ENCODE measurements at places on chromosomes 13 and 19. TPM values are rescaled to one million over a fixed set of nuclear protein-coding genes. Genes with fewer than 3 reads are reported as not detected.

DNA sequence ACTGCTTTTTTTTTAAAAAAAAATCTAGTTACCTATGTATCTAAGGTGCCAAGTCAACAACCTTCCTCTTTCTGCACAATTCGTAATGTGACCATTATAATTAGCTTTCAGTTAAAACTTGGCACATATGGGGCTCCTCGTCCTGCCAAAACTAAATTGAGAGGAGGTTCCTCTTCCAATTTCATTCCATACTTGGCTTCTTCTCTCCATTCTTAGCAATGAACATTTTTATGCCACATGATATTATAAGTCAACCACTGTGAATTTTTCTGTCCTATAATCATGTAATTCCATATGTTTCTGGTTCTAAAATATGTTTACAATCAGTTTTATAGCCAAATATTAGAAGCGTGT lies 177.0 kb downstream of the DCLK1 start:
- H3K4me1 ChIP-seq, result peaks cover 39% of the 10 kb centered on the region
- no peak for DNase-seq
- H3K4me3 ChIP-seq, result no peak overlapping the region

The DKKL1 gene
- total RNA-seq, result not detected

GRCh38 chr13:26541678-26542568 lies 15.6 kb upstream of the WASF3 start:
- no peak overlapping the region for H3K4me3 ChIP-seq
- H3K27ac ChIP-seq, result no peak overlapping the region
- no peak for DNase-seq
- H3K4me1 ChIP-seq, result no peaks in the 10 kb centered on the region

DNA sequence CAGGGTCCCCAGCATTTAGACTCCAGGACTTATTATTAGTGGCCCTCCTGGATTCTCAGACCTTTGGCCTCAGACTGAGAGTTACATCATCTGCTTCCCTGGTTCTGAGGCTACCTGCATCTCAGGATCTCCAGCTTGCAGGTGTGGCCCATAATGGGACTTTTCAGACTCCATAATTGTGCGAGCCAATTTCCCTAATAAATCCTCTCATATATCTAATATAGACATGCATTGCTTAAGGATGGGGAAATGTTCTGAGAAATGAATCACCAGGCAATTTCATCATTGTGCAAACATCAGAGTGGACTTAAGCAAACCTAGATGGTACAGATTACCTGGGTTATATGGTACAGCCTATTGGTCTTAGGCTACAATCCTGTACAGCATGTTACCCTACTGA lies 116.5 kb upstream of the FBXL3 start:
- H3K4me3 ChIP-seq, result no peak overlapping the region
- no peaks in the 10 kb centered on the region for H3K4me1 ChIP-seq
- H3K36me3 ChIP-seq, result peaks cover 82% of the 10 kb centered on the region
- DNase-seq, result no peak
- H3K27me3 ChIP-seq, result no peaks in the 10 kb centered on the region
- H3K27ac ChIP-seq, result no peak overlapping the region

- no peaks in the 10 kb centered on the region for H3K36me3 ChIP-seq
- no peak for DNase-seq
- no peaks in the 10 kb centered on the region for H3K27me3 ChIP-seq
- no peak overlapping the region for H3K27ac ChIP-seq
Measured at GRCh38 chr13:76687467-76687866, 198.7 kb downstream of the KCTD12 start.

DNA sequence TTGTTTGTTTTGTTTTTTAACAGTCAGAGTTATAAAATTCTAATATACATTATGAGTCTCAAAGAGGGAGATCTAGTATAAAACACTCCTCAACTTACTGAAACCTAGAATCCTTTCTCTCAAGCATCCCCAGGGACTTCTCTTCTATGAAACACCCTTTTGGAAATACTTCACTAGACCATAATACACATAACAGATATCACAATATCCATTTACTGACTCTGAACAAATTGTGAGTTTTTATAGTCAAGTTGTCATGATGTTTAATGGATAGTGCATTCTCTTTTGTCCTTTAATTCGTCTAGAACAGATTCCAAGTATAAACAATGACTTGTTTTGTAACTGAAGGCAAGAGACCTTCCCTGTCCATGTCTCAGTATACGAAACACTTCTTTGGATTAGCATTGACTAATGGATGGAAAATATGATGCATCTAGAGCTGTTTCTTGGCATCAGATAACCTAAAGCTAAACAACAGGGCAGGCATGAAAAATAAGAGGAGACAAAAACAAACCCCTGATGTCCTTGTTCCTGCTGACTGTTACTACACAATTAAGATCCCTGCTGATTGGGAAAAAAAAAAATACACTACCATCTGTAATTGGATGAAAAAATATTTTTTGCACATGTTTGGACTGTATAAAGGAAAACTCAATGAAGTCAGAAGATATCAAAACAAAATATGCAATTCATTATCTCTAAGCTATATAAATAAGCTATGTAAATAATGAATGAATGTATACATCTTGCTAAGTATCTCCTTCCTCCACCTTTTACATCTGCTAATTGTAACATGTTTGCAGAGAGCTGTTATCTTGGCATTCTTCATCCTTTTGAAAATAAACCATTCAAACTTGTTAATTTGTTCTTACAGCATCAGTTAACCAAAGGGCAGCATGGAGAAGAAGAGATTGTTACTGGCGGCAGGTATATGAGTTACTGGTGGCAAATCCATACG lies 214.2 kb downstream of the LACC1 start:
- H3K27ac ChIP-seq, result no peak overlapping the region
- no peak overlapping the region for H3K4me3 ChIP-seq

GRCh38 chr13:46480131-46480530 lies 72.8 kb upstream of the LRCH1 start:
- no peaks in the 10 kb centered on the region for H3K36me3 ChIP-seq
- no peak overlapping the region for H3K4me3 ChIP-seq
- no peaks in the 10 kb centered on the region for H3K4me1 ChIP-seq
- DNase-seq, result no peak
- no peak overlapping the region for H3K27ac ChIP-seq

DNA sequence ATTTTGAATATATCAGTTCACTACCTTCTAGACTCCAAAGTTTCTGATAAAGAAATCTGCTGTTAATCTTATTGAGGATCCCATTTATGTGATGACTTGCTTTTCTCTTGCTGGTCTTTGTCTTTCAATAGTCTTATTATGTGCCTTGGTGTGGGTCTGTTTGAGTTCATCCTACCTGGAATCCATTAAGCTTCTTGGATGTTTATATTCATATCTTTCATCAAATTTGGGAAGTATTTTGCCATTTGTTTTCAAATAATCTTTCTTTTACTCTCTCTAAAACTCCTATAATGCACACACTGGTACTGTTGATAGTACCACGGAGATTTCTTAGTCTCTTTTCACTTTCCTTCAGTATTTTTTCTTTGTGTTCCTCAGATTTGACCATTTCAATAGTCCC lies 24.2 kb upstream of the COG6 start:
- no peak overlapping the region for H3K27ac ChIP-seq
- no peaks in the 10 kb centered on the region for H3K27me3 ChIP-seq
- no peaks in the 10 kb centered on the region for H3K4me1 ChIP-seq
- no peaks in the 10 kb centered on the region for H3K36me3 ChIP-seq
- no peak for DNase-seq

- peaks cover 38% of the 10 kb centered on the region for H3K27me3 ChIP-seq
- H3K4me3 ChIP-seq, result no peak overlapping the region
- H3K36me3 ChIP-seq, result no peaks in the 10 kb centered on the region
- no peak for DNase-seq
- no peak overlapping the region for H3K27ac ChIP-seq
- peaks cover 20% of the 10 kb centered on the region for H3K4me1 ChIP-seq
Measured at GRCh38 chr19:48501494-48502349, 9.9 kb downstream of the LMTK3 start.

- DNase-seq, result peak; percentile 80
- peaks cover 71% of the 10 kb centered on the region for H3K4me1 ChIP-seq
- H3K4me3 ChIP-seq, result no peak overlapping the region
- H3K27ac ChIP-seq, result peak overlapping the region; percentile 100
- peaks cover 17% of the 10 kb centered on the region for H3K36me3 ChIP-seq
Measured at GRCh38 chr19:1259206-1259875, 9.8 kb upstream of the CIRBP start.

- H3K4me1 ChIP-seq, result no peaks in the 10 kb centered on the region
- no peak overlapping the region for H3K27ac ChIP-seq
- no peak overlapping the region for H3K4me3 ChIP-seq
- no peak for DNase-seq
Measured at GRCh38 chr13:28093881-28094280, 6.5 kb downstream of the FLT3 start.

The CTXN1 gene
- 32.3 TPM for total RNA-seq

DNA sequence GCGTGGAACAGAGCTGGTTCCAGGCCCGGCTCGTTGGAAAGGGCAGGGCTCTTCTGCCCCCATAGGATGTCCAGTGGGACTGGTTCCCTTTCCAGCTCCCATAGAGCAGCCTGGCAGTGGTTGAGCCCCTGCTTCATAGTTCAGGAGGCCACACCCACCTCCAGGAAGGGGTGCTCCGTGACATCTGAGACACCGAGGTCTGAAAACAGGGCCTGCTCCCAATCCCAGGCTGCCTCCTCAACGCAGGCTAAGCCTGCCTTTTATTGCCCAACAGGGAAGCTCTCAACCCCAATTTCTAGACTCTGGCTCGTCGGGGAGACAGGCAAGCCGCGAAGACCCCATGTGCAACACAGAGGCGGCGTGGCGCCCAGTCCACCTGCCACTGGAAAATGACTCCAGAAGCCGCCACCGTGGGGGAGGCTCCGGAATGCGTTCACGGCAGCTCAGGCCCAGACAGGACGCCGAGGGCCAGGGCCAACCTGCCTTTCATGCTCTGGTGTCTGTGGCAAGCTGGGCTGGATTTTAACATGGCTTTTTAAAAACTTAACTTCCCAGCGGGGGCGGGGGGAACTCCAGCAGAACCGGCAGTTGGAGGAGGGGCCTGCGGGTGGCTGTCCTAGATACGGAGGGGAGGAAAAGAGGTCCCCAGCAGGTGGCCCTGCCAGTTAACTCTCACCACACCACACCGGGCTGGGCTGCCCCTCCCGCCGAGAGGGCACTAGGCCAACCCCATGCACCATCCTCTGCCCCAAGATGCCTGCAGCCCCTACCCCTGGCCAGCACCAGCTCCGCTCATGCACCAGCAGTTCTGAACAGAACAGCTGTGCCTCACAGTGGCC lies 17.9 kb upstream of the TINCR start:
- peaks cover 16% of the 10 kb centered on the region for H3K4me1 ChIP-seq
- H3K36me3 ChIP-seq, result peaks cover 36% of the 10 kb centered on the region
- peak overlapping the region; percentile 56 for H3K27ac ChIP-seq
- no peak for DNase-seq
- H3K4me3 ChIP-seq, result no peak overlapping the region
- H3K27me3 ChIP-seq, result no peaks in the 10 kb centered on the region

DNA sequence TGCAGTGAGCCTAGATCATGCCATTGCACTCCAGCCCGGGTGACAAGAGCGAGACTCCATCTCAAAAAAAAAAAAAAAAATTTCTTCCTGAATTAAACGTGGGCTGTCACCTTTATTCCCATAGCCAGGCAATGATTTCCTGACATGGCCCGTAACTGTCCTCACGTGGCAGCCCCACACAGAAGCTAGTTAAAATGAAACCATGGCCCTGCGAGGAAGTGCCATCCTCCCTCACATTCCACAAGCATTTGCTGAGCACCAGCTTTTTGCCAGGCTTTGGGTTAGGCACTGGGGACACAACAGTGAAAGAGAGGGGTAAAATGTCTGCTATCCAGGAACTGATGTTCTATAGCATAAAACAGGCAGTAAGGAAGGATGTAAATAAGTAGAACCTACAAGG lies 13.2 kb upstream of the FBXO27 start:
- DNase-seq, result no peak
- no peak overlapping the region for H3K4me3 ChIP-seq
- H3K36me3 ChIP-seq, result no peaks in the 10 kb centered on the region
- no peak overlapping the region for H3K27ac ChIP-seq

The PNPLA6 gene
- 47.9 TPM for total RNA-seq

DNA sequence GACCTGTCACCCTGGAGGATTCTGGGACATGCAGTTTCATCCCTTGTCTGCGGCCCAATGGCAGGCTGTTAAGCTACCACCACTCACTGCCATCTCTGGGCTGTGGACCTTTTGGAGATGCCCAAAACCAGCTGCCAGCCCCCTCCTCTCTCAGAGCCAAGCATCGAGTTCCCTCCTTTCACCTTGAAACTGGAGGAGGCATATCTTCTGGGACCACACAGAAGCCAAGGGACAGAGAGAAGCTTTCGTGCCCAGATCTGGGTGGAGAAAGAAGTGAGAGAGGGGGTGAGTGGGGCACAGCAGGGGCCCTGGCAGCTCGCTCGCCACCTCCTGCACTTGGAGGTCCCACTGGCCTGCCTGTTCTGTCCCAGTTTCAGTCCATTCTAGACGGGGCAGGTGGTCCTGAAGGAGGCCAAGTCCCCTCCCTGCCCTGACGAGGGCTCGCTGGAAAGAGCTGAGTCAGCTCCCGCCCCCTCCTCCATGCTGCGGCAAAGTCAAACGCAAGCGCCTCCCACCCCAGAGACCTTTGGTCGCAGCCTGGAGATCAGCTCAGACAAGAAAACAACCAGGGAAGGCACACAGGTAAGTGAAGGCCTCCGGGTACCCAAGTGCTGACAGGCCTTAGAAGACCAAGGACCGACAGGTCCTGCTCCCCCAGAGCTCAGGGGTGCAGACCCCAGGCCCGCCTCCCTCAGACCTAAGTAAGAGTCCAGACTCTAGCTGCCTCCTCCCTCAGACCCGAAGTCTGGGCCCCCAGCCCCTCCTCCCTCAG lies 3.8 kb downstream of the BCAT2 start:
- peaks cover 6% of the 10 kb centered on the region for H3K36me3 ChIP-seq
- H3K4me3 ChIP-seq, result no peak overlapping the region
- no peak overlapping the region for H3K27ac ChIP-seq
- peaks cover 13% of the 10 kb centered on the region for H3K4me1 ChIP-seq

- H3K36me3 ChIP-seq, result no peaks in the 10 kb centered on the region
- DNase-seq, result no peak
- H3K27ac ChIP-seq, result no peak overlapping the region
- no peaks in the 10 kb centered on the region for H3K4me1 ChIP-seq
- H3K4me3 ChIP-seq, result no peak overlapping the region
- no peaks in the 10 kb centered on the region for H3K27me3 ChIP-seq
Measured at GRCh38 chr13:72186730-72187422, 319.9 kb upstream of the DACH1 start.

- DNase-seq, result no peak
- no peak overlapping the region for H3K4me3 ChIP-seq
- H3K4me1 ChIP-seq, result no peaks in the 10 kb centered on the region
- no peak overlapping the region for H3K27ac ChIP-seq
Measured at GRCh38 chr13:69485991-69486592, 621.5 kb upstream of the ATXN8OS start.
